ENCODE measurements at places on chromosomes 13 and 19.

- DNase-seq = no peak
These were observed 421.8 kb downstream of the SPRY2 start for GRCh38 chr13:79919091-79919490.

DNA sequence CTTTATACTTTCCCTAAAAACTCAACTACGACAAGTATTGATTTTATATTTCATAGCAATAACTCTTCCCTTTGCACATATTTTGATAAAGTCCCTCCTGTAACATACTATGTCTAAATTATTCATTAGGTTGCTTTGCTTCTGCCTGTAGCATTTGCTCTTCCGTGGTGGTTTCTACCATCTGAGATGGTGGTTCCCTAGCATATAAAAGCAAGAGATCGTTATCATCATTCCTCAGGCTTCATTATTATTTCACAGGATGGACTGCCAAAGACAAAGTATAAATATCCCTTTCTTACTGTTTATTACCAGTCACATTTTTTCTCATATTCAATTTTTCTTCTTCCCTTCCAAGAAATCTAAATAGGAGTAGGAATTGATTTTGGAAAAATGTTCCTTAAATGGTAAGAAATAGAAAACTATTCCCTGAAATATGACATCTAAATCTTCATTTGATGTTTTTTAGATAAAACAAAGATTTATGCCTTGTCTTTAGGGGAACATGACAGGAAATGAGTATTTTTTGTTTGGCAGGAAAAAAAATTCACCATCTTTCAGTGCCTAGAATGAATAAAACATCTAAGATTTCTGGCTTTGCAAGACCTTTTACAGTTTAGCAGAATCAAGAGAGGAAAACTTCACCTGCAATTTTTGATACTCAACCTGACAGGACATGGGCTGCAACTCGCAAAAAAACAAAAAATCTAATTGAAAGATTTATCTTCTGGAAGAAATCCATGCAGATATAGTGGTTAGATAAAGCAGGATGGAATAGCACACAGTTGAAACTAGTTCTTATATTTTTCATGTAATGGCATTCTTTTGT lies 340.0 kb downstream of the SPRY2 start:
- DNase-seq = no peak

GRCh38 chr19:1935484-1936208 lies 5.3 kb upstream of the CSNK1G2 start:
- DNase-seq = peak; percentile 46

GRCh38 chr13:28464861-28465460 lies 30.0 kb downstream of the FLT1 start:
- no peak for DNase-seq

- no peak for DNase-seq
These were observed 15.0 kb downstream of the GNA15 start for GRCh38 chr19:3150739-3151329.

All from kidney capillary endothelial cell (primary cell).